ENCODE measurements at places on chromosomes 7 and 10.

GRCh38 chr7:88835147-88835728 lies 39.7 kb upstream of the TEX47 start:
- DNase-seq = no peak

DNA sequence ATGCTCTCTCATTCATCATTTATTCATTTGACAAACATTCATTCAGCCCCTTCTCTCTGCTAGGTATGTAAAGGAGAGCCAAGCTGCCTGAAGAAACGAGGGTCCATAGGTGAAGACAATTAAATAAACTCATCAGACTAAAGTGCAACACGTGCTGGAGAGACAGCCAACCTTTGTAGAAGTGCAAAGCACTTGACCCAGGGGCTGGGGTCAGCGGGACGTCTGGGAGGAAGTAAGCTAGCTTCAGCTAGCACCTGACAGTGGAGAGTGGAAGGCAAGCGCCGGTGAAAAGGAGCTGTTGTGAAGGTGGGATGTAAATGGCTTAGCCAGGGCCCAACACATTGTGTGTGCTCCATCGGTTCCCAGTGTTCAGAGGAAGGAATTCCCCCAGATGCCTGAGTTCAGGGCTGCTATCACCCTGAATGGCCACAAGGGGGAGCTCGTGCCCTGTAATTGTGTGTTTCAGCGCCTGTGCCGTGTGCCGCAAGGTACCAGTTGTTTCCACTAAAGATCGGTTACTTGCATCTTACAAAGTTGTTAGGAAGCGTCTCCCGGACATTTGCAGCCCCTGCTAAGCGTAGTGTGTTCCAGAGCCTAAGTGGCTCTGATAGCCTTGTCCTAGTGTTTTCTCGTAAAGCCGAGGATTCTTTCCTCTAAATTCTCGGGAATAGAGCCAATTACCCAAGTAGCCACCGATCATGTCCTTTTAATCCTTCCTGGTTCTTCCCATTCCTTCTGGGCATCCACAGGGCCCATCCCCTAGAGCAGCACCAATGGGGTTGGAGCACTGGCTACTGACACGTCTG lies 30.6 kb downstream of the TLX1 start:
- peak; percentile 42 for DNase-seq

GRCh38 chr7:151382079-151382885 lies 27.6 kb downstream of the WDR86 start:
- no peak for DNase-seq

- DNase-seq = no peak
These were observed 22.3 kb downstream of the BZW2 start for GRCh38 chr7:16668049-16668858.

DNA sequence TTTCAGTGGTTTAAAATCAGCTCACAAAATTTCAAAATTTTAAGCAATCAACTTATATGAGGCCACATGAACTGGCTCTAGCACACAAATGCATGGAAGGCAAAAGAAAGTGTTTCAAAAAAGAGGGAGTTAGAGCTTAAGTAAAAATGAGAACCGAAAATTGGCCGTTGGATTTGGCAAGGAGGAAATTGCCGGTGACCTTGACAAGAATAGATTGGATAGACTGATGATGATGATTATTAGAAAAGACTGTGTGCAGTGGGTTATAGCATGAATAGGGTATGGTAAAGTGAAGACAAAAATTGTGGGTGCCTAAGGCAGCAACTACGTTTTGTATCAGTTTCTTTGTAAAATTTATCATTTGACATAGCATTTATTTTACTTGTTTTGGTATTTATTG lies 175.7 kb downstream of the SEMA3D start:
- DNase-seq = no peak

DNA sequence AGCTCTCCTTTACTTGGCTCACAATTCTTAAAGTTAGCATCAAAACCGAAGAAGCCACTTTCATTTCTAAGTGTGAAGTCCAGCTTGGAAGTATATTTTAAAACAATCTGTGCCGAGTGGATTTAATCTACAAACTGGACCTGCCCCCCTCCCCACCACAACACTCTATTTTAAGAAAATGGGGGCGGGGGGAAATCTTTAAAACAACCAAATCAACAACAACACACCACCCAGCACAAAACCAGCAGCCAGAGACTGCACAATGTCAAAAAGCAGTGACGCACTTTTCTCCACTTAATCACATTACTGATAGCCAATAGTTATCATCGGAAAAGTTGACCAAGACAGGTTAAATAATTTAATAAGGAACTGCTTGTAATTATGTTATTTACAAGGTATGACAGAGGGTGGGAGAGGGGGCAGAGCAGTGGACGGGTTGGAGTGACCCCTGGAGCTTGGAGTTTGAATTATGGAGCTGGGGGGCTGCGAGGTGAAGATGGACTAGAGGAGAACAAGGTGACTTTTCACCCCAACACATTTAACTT lies 2.8 kb downstream of the EBF3 start:
- DNase-seq = no peak

DNA sequence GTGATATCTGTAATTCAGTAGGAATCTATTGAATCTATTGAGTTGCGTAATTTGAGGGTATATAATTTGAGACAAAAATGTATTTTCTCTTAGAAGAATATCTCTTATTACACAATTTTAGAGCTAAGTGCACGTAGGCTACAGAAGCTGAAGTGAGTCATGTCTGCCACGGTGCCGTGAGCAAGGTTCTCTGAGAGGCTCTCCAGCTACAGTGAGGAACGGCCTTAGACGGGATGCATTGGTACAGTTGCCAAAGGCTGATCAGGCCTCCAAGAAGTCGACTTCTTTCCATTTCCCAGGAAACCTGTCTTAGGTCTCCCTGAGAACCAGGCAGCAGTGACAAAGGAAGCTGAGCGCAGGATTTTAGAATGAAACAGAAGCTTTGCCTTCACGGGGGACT lies 28.6 kb downstream of the TCERG1L start:
- no peak for DNase-seq

- no peak for DNase-seq
These were observed 37.3 kb downstream of the CDH23 start for GRCh38 chr10:71433768-71434744.

DNA sequence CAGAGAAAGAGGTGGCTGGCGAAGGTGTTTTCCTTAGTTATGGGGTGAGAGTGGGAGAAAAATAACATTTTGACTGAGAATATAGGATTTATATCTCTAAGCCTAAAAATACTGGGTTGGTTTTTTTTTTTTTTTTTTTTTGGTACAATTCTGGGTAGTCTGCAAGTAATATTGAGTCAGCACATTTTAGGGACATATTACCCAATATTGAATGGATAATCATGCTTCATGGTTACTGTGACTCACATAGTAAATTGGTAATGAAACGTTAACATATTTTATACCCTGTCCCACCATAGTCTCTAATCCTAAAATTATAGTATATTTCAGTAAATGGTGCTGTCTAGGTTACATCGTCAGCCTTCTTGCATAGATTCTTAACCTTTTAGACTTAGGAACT lies 91.4 kb downstream of the TPST1 start:
- no peak for DNase-seq

DNA sequence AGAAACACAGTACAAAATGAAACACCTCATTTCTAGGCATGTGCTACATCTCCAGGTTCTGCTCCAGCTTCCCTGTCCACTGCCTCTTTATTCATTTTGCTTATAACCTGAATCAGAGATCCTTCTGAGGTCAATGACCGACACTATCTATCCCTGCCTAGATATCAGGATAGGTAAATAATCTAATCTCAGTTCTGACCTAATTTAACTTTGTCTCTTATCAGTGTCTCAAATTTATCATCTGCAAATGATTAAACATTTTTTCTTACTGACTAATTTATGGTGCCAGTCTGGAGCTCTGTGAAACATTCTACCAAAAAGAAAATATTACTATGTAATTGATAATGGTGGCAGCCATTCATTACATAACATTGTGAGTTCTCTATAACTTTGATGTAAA lies 61.1 kb downstream of the SGCE start:
- DNase-seq = no peak

DNA sequence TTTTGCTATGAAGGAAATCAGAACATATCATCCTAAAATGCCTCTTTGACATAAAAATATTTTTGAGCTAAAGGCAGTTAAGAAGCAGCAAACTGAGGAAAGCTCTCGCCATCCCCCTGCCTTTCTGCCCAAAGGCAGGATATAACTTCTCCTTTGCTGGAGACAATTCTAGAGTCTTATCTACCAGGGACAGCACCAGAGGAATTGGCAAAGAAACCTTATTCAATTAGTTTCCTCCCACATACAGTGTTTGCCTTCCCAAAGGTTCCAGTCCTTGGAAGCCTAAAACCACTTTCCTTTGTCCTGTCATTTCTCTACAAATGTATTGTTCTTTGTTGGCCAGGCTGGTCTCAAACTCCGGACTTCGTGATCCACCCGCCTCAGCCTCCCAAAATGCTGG lies 33.7 kb downstream of the MASTL start:
- DNase-seq = no peak

DNA sequence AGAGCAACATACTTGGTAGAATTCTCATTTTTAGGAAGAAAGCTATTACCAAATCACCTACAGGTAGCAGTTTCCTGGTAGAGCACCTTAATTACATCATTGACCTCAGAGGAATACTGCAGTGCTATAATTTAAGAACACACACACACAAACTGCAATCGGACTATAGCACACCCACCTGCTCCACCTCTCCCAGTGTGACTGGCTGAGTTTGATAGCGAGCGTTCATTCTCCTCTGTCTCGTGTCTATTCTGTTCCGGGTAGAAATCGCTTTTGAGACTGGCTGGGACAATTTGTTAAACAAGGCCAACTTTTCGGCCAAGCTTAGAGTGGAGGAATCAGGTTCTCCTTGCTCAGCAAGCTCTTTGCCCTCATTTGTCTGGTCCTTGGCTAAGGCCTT lies 110.5 kb downstream of the SVIL start:
- DNase-seq = no peak

- DNase-seq = no peak
These were observed 16.8 kb upstream of the KIF20B start for GRCh38 chr10:89684604-89685003.

- DNase-seq = no peak
These were observed 9.9 kb downstream of the CCNY start for GRCh38 chr10:35346248-35346647.

DNA sequence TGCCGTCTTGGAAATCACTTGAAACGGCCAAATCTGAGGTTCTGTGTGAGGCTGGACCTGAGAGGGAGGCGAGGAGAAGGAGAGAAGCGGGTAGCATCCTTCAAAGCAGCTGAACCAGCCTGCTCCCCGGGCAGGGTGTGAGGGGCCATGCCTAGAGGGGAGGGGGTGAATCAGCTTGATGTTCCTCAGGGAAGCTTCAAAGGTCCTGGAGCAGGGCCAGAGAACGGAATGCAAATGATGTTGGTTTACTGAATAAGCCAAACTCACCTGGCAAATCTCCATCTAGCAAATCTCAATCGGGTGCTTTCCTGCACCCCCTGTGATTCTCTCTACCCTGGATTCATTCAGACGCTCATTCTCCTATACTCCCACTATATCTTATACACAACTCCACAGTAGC lies 226.9 kb downstream of the WDR11 start:
- DNase-seq = no peak

- DNase-seq = no peak
These were observed 516.5 kb downstream of the PHTF2 start for GRCh38 chr7:78315119-78315518.

- DNase-seq = no peak
These were observed 30.2 kb upstream of the ERCC6 start for GRCh38 chr10:49569031-49569631.

- peak; percentile 67 for DNase-seq
These were observed 179.0 kb upstream of the KLF14 start for GRCh38 chr7:130912862-130913638.

DNA sequence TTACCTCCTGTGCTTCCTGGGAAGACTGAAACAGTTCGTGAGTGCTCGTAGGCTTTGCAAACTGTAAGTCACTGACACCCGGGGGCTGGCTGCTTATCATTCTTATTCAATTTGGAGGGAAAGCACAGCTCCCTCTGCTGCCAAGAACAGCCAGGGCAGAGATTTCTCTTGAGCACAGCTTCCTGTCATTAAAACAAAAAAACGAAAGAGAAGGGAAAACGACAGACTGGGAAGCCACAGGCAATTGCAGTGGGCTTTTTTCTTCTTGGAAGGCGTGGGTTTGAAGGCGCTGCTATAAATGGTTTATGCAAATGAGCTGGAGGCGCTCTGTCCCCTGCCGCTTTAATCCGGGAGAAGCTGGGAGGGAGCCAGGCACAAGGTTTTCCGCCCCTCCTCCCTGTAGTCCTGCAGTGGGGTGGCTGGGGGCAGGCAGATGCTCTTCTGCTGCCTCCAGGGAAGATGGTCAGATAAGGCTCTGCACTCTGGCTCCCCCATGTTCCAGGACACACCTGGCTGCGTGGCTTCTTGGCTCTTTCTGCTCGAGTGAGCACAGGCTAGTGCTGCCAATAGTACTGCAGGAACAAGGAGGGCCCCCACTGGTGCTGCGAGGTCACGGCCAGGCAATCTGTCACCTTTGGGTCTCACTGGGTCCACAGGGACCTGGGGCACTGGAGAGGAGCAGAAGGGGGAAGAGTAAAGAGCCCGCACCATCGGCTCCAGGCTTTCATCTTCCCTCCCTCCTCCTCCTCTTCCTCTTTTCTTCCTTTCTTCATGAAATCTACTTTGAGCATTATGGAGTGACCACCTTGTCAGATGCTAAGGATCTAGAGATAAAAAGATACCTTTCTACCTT lies 49.5 kb downstream of the NEURL1 start:
- DNase-seq = no peak
